ENCODE measurements at places on chromosomes 7 and 10.
A peak's percentile ranks its signal among the peaks of the same experiment; 100 is the strongest.

DNA sequence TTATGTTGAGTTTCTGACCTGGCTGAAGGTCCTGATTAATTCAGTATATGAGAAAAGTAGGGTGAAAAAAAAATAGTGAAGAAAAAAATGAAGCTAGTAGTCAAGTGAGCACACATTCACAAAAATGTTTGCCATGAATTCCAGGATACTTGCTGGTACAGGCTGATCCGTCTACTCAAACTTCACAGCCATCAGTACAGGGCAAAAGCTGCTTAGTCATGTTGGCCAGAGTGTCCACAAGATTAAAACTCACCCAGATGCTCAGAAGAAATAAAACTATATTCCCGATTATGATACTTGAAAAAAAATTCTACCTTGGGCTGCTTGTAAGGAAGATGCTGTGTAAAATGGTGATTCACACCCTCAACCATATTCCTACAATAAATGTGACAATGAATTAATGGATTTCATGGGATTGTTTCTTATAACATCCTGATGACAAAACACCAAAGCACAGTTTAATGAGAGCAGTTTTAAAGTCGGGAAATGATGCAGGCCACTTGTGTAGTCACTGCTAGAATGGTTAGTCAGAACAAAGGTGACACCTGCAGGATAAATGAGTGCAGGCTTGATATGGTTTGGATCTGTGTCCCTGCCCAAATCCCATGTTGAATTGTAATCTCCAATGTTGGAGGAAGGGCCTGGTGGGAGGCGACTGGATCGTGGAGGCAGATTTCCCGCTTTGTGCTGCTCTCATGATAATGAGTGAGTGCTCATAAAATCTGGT, 49.2 kb upstream of the ANKRD1 start:
- DNase-seq: no peak

DNA sequence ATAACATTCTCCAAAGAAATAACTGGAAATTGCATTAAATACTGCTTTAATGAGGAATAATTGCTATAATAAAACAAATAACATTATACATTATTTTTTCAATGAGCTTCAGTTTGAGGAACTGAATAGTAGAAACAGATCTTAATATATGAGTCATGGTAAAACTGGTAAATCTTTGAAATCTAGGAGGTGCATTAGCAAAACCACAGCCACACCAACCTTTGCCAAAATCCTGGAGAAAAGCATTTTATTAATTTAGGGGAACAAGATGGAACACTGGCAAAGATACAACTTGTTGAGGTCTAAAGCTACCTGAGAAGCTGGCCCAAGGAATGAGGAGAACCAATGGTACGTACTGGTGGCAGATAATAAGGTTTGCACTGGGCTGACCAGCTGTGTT, 5.4 kb upstream of the ASL start:
- DNase-seq: no peak

GRCh38 chr10:77587416-77587790, 50.2 kb downstream of the KCNMA1 start:
- no peak for DNase-seq

GRCh38 chr7:171912-172515, 20.4 kb upstream of the FAM20C start:
- no peak for DNase-seq

- DNase-seq: no peak
Measured at GRCh38 chr10:121414366-121415062, 183.7 kb downstream of the FGFR2 start.

- DNase-seq: no peak
Measured at GRCh38 chr7:134948736-134949135, 37.6 kb upstream of the AGBL3 start.

GRCh38 chr10:82888809-82889455, 1013.9 kb downstream of the NRG3 start:
- no peak for DNase-seq

DNA sequence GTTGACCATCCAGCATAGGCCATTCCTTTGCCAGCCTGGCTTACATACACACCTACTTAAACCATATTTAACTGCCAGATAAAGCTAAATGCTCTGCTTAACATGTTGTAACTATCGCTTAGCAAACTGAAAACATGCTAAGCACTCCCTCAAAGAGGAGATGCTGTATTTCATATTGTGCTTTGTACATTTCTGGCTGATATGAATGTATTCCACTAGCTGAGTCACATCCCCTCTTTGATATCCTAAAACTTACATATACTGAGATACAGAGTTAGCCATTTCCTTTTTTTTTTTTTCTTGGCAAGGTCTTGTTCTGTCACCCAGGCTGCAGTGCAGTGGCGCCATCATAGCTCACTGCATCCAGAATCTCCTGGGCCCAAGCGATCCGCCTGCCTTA, 99.4 kb downstream of the TPST1 start:
- DNase-seq: no peak

- peak; percentile 83 for DNase-seq
Measured at GRCh38 chr7:27199849-27200760, at the start of gene HOXA13. TSS of gene HOXA13 (minus strand) at chr7:27200091. CDS start at chr7:27200077, 14 bp downstream.

DNA sequence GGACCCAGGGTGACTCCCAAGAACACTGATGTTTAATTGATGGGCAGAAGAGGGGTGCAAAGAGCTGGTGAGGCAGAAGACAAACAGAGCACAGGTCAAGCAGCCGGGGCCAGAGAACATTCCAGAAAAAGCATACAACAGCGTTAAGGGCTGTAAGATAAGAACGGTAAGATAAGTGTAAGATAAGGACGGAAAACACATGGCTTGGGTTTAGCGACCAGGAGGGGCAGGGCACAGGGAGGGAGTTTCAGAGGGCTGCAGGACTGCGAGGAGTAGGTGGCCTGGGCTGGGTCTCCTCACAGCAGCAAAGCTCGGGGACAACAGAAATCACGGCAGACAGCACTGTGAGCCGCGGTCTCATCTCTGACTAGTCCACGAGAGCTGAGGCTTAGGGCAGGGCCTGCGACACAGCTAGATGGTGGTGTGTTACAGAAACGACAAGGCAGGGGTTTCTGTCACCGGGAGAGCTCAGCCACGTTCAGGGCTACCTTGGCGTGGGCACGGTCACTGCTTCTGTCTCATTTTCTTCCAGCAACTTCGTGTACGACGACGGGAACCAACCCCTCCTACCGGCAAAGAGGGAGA, 24.6 kb downstream of the BRI3 start:
- no peak for DNase-seq

DNA sequence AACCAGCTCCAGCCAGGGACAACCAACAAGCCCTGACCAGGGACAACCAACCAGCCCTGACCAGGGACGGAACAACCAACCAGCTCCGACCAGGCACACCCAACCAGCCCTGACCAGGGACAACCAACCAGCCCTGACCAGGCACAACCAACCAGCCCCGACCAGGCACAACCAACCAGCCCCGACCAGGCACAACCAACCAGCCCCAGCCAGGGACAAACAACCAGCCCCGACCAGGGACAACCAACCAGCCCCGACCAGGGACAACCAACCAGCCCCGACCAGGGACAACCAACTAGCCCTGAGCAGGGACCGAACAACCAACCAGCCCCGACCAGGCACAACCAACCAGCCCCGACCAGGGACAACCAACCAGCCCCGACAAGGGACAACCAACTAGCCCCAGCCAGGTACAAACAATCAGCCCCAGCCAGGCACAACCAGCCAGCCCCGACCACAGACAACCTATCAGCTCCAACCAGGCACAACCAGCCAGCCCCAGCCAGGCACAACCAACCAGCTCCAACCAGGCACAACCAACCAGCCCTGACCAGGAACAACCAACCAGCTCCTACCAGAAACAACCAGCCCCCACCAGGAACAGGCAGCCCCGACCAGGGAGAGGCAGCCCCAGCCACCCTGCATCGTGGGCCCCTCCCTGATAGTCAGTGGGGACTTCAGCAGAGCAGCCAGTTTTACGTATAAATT, 56.4 kb downstream of the PROSER2 start:
- no peak for DNase-seq

DNA sequence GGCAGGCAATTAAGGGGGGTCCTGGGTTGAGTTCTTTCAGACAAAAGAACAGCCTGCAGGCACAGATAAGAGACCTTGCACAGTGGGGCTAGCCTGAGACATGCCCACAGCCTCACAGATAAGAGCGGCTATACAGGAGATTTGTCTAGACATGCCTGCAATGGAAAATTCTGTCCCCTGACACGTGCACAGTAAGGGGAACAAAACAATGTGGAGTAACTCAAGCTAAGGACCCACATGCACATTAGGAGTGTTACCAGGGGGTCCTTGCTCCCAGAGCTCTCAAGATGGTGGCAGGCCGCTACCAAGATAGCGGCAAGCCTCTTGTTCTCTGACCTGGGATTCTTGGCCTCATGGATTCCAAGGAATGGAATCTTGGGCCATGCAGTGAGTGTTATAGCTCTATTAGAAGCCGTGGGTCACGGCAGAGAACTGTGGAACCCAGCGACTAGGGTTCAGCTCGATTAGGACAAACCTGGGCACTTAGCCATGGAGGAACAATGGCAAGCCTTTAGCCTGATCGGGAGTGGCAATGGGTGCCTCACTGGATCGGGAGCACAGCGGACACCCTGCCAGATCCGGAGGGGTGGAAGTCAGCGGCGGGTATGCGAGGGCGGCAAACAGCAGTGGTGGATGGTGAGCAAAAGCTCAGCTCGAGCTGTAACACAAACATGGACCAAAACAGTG, 196.9 kb downstream of the CCSER2 start:
- no peak for DNase-seq

GRCh38 chr7:4099651-4100050, 582.4 kb upstream of the FOXK1 start:
- DNase-seq: no peak

DNA sequence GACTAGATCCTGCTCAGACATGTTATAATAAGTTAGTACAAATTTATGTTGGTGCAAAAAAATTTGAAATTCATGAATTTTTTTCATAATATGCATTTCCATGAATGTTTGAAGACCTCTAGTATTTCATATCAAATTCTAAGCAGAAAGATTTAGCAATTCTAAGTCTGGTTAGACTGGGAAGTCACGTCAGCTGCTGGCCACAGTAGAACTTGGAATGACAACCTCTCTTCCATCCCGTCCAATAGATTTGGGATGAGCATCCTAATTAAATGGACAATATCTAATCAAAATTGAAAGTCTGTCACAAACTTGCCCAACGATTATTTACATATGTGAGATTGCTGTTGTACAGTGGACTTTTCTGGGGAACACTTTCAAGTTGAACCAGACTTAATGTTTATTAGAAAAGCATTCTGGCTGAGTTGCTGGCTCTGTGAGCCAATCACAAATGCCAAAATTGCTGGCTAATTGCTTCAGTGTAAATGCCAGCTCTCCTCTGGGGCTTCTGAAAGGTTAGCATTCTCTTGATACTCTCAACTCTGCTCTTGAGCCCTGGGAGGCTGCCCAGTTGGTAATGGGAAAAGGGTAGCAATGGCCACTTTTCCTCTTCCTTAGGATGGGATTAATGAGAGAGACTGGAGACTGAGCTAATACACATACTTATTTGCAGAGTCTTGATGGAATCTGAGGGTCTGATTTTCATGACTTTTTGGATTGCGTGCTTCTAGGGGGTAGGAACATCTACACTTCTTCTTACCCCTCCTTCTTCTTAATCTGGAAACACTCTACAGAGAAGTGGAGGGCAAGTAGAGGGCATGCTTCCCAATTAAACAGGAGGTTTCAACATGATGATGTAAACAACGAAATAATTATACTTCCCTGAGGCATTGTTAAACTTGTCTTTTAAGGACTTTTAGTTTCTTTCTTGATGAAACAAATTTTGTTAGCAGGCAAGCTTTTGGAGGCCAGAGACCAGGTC, 253.5 kb downstream of the BAMBI start:
- DNase-seq: no peak

DNA sequence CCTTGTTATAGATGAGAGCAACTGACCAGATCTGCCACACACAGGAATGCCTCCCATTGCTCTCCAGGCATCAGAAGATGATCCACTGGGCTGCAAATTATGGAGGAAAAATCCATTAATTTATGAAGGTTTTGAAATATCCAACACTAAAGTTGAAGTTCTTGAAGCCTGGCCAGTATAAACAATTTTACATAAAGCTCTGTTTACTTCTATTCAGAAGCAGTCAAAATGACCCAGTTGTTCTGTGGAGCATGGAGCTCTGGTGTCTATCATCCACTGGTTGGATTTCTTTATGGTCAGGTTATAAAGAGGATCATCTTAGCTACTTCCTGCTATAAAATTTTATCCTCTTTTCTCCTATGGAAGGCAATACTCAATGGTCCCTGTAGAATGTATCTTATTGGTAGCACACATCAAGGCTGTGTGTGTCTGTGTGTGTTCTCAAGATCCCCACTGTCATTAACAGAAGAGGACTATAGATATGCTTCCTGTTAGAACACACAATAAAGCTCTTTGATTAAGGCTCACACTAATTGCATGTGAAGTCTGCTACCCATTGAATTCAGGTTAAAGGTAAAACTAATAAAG, 747.4 kb downstream of the SUGCT start:
- DNase-seq: no peak

DNA sequence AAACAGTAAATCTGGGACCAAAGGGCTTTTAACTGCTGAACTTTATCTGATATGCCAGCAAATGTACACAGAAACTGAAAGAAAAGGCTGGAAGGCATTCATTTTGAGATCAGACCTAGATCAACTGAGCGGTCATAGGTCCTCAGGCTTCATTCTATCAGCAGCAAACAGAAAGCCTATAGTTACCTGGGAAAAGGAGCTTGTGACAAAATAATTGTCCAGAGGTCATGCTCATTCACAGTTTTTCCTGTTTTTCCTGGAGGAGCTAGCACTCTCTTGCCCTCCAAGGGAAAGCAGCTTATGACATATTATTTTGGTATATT, 320.2 kb downstream of the AHR start:
- DNase-seq: no peak

- no peak for DNase-seq
Measured at GRCh38 chr10:75736889-75737579, 305.6 kb downstream of the LRMDA start.

- no peak for DNase-seq
Measured at GRCh38 chr10:122290334-122290733, 19.2 kb downstream of the BTBD16 start.

GRCh38 chr7:110871856-110872255, 219.1 kb upstream of the LRRN3 start:
- no peak for DNase-seq

- DNase-seq: no peak
Measured at GRCh38 chr7:47685712-47686376, 103.9 kb upstream of the TNS3 start.

GRCh38 chr7:43767311-43767710, 8.8 kb downstream of the BLVRA start:
- peak; percentile 33 for DNase-seq

DNA sequence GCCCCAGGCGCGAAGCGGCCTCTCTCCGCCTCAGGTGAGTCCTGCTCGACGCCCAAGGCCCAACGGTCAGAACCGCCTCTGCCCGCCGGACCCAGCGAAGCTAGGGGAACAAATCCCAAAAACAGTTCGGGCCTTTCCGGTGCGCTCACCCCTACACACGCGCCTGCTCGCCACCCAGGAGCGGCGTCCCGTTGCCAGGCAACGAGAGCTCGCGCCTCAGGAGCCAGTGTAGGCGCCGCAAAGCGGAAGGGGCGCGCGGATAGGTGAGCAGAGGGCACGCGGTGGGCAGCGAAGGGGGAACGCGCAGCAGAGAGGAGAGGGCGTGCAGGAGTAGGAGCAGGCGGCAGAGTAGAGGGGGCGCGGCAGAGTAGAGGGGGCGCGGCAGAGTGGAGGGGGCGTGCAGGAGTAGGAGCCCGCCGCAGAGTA, at the start of the genes DYDC1 and DYDC2:
DYDC1 (minus strand) TSS at position 193 of the 426 bp plus-strand sequence. CDS start 4,154 bp downstream, outside the sequence.
DYDC2 (plus strand) TSS at position 219 of the 426 bp plus-strand sequence. CDS start 5,663 bp downstream, outside the sequence.
- DNase-seq: peak; percentile 60

Measured in BE2C (cell line).